Peyer's patch (tissue), 4 donors: ENCODE measurements at places on chromosomes 7 and 10. TPM values are rescaled to one million over a fixed set of nuclear protein-coding genes. Genes with fewer than 3 reads are reported as not detected.

DNA sequence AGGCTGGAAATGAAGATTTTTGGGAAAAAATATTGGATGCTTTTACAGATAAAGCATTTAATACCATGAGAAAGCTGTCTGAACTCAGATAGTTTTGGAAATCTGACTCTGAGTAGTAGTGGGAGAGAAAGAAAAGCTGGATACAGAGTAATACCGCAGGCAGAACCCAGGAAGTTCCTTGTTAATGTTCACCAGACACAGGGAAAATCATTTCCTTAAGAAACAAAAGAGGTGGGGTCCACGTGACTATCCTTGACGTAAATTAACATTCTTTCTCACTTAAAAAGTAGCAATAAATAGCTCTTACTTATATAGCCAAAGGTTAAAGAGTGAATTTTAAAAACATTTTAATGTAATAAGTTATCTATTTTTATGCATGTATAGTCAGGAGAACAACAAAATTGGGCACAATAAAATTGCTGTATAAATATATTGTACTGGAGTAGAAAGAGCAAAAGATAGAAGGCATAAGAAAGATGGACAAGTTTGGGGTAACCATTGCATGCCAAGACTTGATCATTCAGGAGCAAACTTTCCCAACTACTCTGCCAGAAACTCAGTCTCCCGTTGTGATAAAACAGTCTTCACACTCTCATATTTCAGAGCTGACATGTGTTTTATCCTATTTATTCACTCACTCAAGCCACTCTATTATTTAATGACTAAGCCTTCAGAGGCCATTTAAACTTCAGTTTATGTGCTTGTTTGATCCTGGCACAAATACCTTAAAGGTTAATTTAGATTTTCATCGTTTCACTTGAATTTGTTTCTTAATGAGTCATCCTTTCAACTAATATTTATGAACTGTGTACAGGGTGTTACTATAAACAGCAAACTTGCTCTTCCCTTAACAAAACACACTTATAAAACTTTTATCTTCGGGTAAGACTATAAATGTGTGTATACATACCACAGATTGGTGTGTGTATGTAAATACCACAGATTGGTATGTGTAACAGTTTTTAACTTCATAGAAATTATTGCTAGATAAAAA, 143.1 kb downstream of the GNAI1 start:
- DNase-seq = no peak

DYNC1I1 gene
- total RNA-seq = 4.9 TPM

ELMO1 gene
- total RNA-seq = 43.1 TPM

GRCh38 chr10:44154956-44155355, 229.9 kb downstream of the CXCL12 start:
- no peak for DNase-seq

ZNRF2 gene
- 37.9 TPM for total RNA-seq

DNA sequence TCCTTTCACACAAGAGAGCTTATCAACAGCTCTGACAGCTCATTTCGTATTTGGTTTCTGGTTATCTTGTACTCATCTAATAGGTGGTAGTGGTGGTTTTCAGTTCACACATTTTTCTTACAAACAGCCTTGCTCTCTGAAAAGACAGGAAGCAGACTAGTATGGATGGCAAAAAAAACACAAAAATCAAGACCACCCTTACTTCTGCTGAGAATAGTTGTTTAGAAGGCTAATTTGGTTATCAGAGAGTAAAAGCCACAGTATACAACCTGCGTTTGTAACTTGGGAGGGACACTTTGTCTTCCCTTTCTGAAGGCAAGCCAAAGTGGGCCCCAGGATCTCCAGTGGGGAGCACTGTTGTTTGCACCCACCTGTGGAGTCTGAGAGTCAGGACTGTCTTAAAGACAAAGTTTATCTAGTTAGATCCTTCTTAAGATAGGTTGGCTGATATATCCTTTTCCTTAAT, 68.0 kb downstream of the PIP4K2A start:
- DNase-seq = no peak

DNA sequence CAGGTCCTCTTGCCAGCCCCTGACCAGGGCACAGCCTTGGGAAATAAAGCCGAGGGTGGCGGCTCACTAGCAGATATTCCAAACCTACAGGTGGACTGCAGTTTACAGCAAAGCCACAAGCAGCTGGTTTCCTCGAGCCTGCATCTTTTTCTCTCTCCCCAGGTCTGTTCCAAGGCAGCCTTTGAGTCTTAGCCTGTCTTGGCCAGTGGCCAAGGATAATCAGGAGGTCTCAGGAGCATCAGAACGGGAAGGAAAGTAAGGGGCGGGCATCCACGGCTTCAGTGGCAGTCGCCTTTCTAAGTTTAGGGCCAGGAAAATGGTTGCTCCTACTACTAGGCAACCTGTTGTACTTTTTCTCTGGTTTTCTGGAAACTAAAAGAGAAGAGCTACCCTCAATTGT, 219.7 kb upstream of the ZMIZ1 start:
- no peak for DNase-seq

NEUROG3 gene
- not detected for total RNA-seq

- DNase-seq = no peak
Measured at GRCh38 chr10:62637249-62638061, 167.1 kb upstream of the ADO start.

GRCh38 chr7:5636914-5637313, 144.5 kb downstream of the RNF216 start:
- no peak for DNase-seq

GATA3 gene
- 0.80 TPM for total RNA-seq

GRCh38 chr7:136868496-136869000, at the start of gene CHRM2:
TSS of gene CHRM2 (plus strand) at chr7:136868652. CDS start at chr7:137014866, 146,214 bp downstream.
- no peak for DNase-seq

DNA sequence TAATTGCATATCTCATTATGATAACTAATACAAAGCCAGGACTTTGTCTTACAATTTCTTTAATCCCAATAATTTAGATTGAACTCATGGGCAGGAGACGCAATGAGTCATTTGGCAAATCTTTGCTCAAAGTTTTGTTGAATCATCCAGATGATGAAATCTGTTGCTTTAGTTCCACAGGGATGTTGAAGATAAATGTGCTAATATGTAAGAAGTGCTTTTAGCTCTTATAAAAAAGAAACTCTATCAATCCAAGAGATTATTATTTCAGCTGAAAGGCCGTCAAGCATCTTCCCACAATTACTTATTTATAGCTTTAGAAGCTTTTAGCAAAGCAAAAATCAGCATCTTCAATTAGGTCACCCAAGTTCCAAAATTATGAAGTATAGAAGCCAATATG, 36.8 kb upstream of the ANK3 start:
- DNase-seq = no peak

- DNase-seq = no peak
Measured at GRCh38 chr7:138833596-138833995, 35.6 kb upstream of the ATP6V0A4 start.

- no peak for DNase-seq
Measured at GRCh38 chr10:25100141-25100540, 74.7 kb upstream of the GPR158 start.

GPR26 gene
- total RNA-seq = not detected

MRLN gene
- not detected for total RNA-seq

RPA3 gene
- 23.6 TPM for total RNA-seq

CPA1 gene
- not detected for total RNA-seq

GRCh38 chr10:16648366-16648765, 126.7 kb upstream of the C1QL3 start:
- no peak for DNase-seq

- DNase-seq = no peak
Measured at GRCh38 chr10:100391163-100392002, 44.4 kb downstream of the SCD start.

SFXN2 gene
- 1.9 TPM for total RNA-seq

LIPJ gene
- not detected for total RNA-seq

GRCh38 chr7:23930312-23930711, 220.3 kb downstream of the STK31 start:
- no peak for DNase-seq

DNA sequence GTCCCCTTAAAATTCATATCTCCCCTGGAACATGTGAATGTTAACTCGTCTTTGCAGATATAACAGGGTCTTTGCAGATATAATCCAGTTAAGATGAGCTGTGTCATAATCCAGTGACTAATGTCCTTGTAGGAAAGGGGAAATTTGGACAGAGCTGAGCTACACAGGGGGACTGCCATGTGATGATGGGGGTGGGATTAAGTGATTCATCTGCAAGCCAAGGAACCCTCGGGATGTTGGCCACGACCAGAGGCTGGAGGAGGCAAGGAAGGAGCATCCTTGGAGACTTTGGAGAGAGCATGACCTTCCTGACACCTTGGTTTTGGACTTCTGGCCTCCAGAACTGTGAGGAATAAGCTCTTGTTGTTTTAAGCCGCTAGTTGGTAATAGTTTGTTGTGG, 153.9 kb upstream of the PCBD1 start:
- DNase-seq = no peak

ODAD2 gene
- not detected for total RNA-seq

SLC26A5 gene
- total RNA-seq = not detected

DNA sequence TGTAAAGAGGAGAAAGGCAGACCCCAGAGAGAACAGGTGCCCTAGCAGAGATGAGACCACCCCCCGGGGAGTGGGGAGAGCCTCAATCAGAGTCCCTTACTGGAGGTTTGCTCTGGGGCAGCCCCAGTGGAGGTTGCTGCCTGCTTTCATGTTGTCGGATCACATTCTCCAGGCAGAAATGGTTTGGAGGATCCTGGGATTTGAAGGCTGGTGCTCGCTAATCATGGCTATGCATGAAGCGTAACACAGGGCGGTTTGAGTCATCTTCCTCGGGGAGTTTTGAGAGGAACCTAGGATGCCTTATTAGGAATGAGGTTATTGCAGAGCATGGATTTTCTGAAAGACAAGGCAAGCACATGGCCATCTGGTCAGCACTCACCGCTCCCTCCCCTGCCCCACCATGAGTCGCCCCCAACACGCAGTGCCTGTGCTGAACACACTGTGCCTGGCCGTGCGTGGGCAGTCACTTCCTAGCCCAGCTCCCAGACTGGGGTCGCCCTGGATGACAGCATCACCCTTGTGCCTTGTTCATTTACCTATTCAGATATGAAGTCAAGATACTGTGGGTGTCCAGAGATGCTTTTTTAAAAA, 319.9 kb downstream of the DPP6 start:
- DNase-seq = no peak

ICA1 gene
- total RNA-seq = 79.9 TPM

- DNase-seq = no peak
Measured at GRCh38 chr10:131549116-131549515, 237.6 kb upstream of the TCERG1L start.

GRCh38 chr10:118321724-118322575, 20.2 kb downstream of the FAM204A start:
- DNase-seq = no peak

DNA sequence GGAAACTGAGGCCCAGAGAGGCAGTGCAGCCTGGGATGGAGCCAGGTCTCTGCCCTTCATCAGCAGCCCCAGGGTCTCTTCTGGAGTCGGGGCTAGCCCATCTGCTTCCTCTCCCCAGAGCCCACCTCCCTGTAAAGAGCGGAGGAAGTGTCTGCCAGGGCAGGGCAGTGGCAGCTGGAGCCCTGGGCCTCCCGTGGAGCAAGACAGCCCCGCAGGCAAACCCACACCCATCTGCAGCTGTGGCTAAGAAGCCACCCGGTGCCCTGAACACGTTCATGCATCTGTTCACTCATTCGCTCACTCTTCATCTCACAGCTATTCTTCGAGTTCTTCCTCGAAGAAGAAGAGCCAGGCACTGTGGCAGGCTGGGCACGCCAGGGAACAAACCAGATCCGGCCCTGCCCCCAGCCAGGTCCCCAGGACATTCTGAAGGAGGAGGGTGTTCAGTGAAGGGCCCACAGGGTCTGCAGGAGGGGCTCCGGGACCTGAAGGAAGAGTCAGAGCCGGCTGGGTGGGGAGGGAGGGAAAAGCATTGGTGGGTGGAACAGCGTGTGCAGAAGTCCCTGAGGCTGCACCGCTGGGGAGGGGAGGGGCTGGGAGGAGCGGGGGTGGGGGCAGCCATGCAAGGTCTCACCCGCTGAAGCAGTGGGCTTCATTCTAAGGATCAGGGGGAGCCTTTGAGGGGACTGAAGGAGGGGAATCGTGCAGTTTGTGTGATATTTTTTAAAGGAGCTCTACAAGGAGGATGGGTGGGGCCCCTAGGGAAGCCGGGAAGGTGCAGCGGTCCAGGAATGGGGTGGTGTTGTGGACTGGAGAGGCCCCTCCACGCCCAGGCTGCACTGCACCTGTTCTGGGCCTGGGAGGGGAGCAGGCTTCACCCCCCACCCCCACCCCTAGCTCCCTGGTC, 99.1 kb downstream of the UNCX start:
- DNase-seq = no peak

DNA sequence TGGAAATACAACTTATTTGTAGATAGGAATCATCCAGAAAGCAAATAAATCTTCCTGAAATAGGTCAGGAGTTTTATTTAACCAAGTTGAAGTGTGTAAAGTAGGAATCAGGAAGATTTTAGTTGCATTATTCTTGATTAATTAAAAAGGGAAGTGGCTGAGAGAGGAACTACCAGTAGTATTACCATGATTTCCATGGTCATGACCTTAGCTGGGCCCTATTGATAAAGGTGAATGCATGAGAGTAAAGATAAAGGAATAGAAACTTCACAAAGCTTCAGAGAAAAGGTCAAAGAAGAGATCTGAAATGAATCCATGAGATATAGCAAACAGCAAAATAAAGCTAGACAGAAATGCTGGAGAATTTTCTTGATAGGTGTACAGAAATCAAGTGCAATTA, 46.2 kb upstream of the DLX6 start:
- no peak for DNase-seq

- DNase-seq = no peak
Measured at GRCh38 chr7:72925546-72926120, 738 bp downstream of the POM121 start.

OPN4 gene
- not detected for total RNA-seq

GRCh38 chr7:117424090-117424829, 3.0 kb downstream of the ASZ1 start:
- no peak for DNase-seq

DNA sequence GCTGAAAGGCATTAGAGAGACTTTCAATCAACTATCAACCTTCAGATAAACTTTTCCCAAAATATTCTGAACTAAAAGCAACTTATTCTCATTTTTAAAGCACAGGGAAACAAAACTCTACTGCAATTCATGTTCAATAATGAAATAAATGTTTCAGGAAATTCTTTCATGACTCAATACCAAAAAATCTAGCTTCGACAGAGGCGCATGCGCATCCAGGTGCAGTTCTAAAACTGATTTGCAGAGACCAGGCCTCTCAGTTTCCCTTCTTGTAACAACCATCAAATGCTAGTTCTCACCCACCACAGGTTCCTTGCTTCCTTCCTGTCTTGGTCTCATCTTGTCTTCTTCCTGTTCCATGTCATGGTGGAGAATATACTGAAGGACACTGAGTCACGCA, 55.3 kb upstream of the NRBF2 start:
- DNase-seq = no peak
